ENCODE measurements at places on chromosomes 2 and 18.

GRCh38 chr2:85437488-85438200, 19.1 kb downstream of the SH2D6 start:
- DNase-seq, result peak; percentile 91

DNA sequence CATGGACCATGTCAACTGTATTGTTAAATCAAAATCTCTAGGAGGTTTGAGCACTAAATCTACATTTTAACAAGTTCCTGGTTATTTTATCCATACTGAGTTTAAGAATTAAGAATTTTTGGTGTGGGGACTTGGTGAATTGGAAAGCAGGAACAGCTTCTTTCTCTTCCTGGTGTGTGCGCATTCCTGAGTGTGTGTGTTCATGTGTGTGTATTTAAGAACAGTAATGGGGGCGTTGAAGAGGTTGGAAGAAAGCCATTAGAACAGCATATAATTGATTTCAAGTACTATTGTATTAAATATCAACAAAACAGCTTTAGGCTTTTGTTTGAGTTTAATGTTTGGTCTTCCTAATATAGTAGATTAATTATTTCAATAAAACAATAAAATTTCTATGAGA, 801.3 kb upstream of the ID2 start:
- no peak for DNase-seq

DNA sequence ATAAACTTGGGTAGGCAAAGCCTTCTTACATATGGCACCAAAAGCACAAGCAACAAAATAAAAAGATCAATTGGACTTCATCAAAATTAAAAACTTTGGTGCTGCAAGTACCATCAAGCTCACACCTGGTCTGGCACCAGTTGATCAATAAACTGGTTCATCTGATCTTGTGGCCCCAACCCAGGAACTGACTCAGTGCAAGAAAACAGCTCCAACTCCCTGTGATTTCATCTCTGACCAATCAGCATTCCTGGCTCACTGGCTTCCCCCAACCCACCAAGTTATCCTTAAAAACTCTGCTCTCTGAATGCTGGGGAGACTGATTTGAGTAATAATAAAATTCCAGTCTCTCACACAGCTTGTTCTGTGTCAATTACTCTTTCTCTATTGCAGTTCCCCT, 8.4 kb downstream of the EPG5 start:
- DNase-seq, result no peak

- DNase-seq, result peak; percentile 40
Measured at GRCh38 chr2:160253440-160254188, 53.5 kb upstream of the ITGB6 start.

DNA sequence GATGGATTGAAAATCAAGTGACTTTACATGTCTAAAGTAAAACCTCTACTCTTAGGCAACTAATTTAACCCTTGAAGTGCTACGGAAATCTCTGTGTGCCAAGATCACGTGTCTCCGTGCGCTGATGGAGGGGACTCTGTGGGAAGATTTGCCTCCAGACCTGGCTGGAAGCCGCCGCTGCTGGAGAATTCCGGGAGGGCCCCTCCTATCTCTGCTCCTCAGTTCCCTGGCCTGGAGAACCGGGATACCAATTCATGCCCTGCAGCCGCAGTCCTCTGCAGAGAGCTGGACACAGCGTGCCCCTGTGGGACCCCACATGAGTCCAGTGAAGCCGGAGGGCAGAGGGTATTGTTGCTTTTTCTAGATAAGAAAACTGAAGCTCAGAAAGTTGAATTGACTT, 126.9 kb upstream of the PXDN start:
- DNase-seq, result no peak

GRCh38 chr2:38806015-38806732, 28.2 kb downstream of the GEMIN6 start:
- no peak for DNase-seq

DNA sequence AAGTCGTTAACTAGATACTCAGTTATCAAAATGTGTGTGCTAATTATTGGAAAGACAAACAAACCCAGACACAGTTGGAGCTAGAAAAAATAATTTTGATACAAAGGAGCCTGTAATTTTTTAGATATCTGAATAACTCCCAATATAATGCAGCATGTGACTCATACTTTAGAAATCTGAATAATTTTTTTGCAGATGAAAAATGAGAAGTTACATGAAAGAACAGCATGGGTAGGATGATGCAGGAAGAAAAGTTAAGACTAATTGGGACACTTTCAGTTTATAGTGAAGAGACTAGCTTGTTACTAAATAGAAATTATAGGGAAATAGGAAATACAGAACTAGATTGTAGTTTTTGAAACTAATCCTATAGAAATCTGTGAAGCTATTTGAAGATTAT, 945.8 kb downstream of the CBLN2 start:
- DNase-seq, result no peak

GRCh38 chr2:7567646-7568045, 650.4 kb downstream of the RNF144A start:
- no peak for DNase-seq
